ENCODE measurements at places on chromosomes 2 and 18.

GRCh38 chr2:117557626-117558025 lies 256.9 kb upstream of the DDX18 start:
- no peak for DNase-seq

- no peak for DNase-seq
Measured at GRCh38 chr2:240646176-240646899, 21.1 kb downstream of the GPR35 start.

- DNase-seq: no peak
Measured at GRCh38 chr2:43417300-43417699, 178.5 kb downstream of the THADA start.

DNA sequence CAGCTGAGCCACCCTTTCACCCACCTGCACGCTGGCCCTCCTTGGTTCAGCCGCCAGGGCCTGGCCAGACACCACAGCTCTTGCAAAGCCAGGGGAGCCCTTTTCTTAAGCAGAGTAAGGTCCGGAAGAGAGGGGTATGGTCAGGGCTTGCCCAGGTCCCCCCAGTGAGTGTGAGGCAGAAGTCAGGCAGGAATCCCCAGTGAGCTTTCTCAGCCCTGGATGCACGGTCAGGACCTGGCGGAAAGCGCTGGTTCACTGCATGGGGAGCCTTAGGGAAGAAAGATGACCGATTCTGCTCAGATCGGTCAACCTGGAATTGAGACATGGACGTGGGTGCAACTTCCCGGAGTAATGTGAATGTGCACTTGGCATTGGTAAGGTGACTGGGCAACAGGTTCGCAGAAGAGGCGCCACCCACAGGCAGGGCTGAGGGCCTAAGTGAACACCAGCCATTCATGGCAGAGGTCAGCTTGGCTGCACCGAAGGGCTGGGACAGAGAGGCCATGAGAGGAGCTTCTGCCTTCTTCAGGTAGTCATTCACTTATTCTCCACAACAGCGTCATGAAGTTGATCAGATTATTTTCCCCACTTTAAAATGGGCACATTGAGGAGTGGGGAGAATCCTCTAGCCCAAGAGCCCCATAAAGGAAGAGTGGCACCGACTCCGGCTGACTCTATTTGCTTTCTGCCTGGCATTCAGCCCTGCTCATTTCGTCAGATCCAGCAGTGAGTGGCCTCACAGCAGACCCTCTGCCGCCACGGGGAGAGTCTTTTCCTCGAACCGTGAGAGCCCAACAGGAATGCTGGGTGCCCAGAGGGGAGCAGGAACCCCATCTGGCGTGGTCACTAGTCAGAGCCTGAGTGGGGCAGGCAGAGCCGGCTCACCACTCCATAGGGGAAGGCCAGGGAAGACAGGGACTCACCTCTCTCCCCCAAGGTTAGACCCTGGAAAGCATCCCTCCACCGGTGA lies 35.8 kb downstream of the SCTR start:
- no peak for DNase-seq
